ENCODE measurements at places on chromosomes 3 and 15.

DNA sequence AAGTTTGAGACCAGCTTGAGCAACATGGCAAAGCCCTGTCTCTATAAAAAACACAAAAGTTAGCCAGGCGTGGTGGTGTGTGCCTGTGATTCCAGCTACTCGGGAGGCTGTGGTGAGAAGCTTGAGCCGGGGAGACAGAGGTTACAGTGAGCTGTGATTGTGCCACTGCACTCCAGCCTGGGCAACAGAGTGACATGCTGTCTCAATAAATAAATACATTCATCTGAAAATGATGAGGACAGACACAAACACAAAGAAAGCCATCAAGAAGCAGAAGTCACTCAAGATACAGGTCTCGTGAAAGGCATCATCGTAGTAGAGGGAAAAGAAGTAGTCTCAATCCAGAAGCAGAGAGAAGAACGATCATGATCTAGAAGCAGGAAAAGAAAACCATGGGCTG lies 18.1 kb downstream of the AP3S2 start:
- DNase-seq, result no peak

- DNase-seq, result no peak
Measured at GRCh38 chr15:93645594-93645993, 556.6 kb upstream of the RGMA start.

DNA sequence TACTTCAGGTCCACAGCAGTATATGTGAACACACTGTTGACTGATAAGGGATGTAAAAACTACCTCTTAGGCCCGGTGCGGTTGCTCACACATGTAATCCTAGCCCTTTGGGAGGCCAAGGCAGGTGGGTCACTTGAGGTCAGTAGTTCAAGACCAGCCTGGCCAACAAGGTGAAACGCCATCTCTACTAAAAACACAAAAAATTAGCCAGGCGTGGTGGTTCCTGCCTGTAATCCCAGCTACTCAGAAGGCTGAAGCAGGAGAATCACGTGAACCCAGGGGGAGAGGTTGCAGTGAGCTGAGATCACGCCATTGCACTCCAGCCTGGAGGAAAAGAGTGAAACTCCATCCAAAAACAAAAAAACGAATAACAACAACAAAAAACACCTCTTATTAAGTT lies 194.6 kb upstream of the KCNMB2 start:
- DNase-seq, result no peak

GRCh38 chr15:69624155-69624520 lies 171.5 kb downstream of the RPLP1 start:
- DNase-seq, result no peak

GRCh38 chr15:99472416-99473145 lies 93.2 kb upstream of the MEF2A start:
- no peak for DNase-seq

- no peak for DNase-seq
Measured at GRCh38 chr3:141625506-141625905, 112.6 kb upstream of the RNF7 start.

DNA sequence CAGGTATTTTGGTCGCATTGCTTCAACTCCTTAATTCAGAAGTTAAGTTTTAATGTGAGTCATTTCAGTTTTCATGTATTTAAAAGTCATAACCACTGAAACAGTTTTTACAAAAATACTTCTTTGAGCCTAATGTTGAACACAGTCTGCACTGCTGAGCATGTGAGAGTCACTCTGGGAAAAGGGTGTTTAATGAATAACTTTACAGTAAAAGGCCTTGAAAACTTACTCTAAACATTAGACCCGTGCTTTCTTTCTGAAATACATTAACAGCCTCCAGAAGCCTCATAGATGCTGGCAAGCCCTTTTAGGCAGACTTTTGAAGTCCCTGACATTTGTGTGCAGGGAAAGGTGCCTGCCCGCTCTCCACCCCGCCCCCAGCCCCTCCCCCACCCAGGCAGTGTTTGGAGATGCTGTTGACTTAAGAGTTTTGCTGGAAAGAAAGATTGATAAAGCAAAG lies 68.9 kb upstream of the NR2F2 start:
- DNase-seq, result no peak

DNA sequence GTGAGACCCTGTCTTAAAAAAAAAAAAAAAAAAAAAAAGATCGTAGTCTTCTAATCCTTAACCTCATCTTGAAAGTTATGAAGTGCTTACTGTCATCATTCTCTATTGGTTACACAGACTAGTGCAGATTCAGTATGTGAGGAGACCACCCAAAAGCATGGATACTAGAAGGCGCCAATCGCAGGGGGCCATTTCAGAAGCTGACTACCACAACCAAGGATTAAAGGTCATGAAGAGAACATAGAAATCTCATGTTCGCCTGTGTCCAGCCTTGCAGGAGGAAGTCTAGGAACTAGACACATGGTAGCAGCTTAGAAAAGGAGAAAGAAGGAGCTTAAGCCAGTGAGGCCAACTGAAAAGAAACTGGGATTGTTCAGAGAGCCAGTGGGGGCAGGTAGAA lies 207.8 kb downstream of the THSD4 start:
- no peak for DNase-seq

GRCh38 chr15:80852676-80853075 lies 73.5 kb downstream of the CEMIP start:
- DNase-seq, result no peak

DNA sequence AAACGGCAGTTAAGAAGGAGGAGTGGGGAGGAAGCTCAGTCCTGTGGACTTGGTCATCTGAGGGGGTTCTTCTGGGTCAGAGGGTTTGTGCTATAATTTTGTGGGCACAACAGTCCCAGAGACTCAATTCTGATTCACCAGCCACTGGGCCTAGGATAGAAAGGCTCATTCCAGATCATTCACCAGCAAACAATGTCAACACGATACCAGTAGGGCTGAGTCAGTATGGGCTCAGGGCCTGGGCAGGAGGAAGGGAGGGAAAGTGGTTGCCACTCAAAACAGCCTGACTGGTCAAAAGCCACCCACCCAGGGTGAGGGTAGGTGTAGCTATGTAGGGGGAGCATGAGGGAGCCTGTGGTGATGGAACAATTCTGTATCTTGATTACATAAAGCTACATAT lies 86.9 kb upstream of the MEX3B start:
- DNase-seq, result no peak

DNA sequence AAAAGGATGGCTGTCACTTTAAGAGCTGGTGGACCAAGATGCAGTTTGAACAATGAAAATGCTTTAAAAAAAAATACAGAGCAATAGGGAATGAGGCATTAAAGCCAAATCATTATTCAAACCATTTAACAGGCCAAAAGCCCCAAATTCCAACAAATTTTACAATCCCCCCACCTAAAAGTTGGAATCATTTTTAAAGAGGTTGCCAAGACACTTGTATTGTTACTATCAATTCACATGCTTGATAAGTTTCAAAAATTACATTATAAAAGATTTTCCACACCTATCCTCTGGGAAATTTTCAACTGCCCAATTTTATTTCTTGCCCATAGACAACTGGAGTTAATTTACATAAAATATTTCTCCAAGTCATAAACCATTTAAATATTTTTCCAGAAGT lies 192.3 kb upstream of the ARHGEF26 start:
- no peak for DNase-seq

- DNase-seq, result no peak
Measured at GRCh38 chr3:72418244-72418643, 430.0 kb downstream of the SHQ1 start.

DNA sequence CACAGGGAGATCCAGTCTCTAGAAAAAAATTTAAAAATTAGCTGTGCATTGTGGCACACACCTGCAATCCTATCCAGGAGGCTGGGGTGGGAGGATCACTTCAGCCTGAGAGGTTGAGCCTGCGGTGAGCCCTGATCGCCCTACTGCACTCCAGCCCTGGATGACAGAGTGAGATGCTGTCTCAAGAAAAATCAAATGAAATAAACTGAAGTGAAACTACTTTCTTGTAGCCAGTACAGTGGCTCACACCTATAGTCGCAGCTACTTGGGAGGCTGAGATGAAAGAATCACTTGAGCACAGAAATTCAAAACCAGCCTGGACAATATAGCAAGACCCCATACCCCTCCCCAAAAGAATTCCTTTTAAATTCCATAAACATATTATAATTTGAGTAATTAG lies 35.4 kb downstream of the SMARCC1 start:
- no peak for DNase-seq

- DNase-seq, result no peak
Measured at GRCh38 chr3:49807431-49808114, 4.5 kb downstream of the INKA1 start.

- peak; percentile 51 for DNase-seq
Measured at GRCh38 chr15:74826921-74827320, 494 bp downstream of the CPLX3 start.

- no peak for DNase-seq
Measured at GRCh38 chr3:87503900-87504498, 227.6 kb upstream of the POU1F1 start.

- DNase-seq, result no peak
Measured at GRCh38 chr3:190371152-190371551, 16.8 kb upstream of the CLDN16 start.

GRCh38 chr3:118538187-118538586 lies 496.5 kb downstream of the IGSF11 start:
- no peak for DNase-seq

DNA sequence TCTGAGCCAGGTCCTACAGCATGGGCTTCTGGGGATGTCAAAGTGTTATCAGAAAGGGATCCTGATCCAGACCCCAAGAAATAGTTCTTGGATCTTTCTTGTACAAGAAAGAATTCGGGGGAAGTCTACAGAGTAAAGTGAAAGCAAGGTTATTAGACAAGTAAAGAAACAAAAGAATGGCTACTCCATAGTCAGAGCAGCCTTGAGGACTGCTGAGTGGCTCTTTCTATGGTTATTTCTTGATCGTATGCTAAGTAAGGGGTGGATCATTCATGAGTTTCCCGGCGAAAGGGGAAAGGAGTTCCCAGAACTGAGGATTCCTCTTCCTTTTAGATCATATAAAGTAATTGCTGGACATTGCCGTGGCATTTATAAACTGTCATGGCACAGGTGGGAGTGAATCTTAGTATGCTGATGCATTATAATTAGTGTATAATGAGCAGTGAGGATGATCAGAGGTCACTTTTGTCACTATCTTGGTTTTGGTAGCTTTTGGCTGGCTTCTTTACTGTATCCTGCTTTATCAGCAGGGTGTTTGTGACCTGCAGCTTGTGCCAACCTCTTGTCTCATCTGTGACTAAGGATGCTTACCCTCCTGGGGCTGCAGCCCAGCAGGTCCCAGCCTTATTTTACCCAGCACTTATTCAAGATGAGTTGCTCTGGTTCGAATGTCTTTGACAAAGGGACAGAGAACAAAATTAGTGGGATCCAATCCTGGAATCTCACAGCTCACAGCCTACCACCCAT lies 41.0 kb downstream of the CRYGS start:
- DNase-seq, result no peak

GRCh38 chr3:101913168-101913567 lies 63.9 kb downstream of the NFKBIZ start:
- no peak for DNase-seq

DNA sequence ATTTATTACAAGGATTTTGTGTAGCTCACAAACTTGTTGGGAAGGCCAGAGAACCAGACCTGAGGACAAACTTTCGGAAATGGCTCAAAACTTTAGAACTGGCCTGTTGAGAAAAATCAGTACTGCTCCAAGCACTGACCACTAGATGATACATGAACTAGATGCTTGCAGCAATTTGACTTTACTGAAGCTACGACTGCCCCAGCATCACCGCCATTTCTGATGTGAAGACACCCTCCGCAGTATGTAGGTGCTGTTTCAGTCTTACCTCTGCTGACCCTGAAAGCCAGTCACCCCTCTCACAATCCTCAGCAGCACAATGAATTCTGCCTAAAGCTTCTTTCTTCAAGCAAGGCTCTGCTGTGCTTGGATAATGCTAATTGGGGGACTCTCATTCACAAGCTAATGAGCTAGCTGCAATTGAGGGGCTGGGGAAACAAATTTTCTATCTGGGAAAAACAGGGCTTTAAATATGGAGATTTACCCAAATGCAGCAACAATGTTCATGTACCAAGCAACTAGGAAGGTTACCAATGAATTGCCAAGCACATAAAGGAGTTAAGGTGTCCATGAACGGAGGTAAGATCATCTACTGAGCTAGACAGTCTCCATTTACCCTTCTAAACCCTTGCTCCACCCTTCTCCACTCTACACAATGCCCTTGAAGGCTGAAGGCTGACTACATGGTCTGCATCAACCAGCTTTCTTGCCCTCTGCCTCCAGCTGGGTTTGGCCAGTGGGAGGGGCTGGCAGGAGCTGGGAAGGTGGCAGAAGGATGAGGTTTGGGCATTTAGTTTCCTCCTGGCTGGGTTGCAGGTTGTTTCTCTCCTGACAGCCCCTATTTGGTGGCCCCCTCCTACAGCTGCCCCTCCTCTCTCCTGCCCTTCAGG lies 53.2 kb upstream of the FSTL1 start:
- peak; percentile 19 for DNase-seq

DNA sequence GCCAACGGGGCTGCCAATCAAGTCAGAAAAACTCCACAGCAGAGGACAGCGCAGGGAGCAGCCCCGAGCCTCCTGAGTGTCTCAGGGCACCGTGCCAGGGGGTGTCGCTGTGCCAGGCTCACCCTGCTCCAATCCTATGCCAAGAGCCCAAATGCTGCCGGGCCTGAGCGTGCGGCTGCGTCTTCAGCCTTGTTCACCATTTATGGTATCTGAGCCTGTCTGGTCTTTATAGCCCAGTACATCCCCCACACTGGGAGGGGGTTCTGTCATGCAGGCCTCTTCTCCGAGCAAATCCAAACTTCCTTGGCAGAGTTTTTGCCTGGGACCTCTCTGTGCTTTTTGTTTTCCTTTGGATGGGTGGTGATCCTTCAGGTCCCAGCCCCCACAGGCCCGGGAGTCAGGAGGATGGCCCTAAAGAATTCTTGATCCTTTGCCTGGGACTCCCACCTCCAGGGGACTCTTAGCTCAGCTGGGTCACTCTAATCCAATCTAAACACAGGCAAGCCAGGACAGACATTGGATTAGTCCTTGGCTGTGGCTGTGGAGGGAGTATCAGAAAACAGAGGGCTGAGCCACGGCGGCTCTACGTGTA lies 135.1 kb upstream of the HACD2 start:
- no peak for DNase-seq

DNA sequence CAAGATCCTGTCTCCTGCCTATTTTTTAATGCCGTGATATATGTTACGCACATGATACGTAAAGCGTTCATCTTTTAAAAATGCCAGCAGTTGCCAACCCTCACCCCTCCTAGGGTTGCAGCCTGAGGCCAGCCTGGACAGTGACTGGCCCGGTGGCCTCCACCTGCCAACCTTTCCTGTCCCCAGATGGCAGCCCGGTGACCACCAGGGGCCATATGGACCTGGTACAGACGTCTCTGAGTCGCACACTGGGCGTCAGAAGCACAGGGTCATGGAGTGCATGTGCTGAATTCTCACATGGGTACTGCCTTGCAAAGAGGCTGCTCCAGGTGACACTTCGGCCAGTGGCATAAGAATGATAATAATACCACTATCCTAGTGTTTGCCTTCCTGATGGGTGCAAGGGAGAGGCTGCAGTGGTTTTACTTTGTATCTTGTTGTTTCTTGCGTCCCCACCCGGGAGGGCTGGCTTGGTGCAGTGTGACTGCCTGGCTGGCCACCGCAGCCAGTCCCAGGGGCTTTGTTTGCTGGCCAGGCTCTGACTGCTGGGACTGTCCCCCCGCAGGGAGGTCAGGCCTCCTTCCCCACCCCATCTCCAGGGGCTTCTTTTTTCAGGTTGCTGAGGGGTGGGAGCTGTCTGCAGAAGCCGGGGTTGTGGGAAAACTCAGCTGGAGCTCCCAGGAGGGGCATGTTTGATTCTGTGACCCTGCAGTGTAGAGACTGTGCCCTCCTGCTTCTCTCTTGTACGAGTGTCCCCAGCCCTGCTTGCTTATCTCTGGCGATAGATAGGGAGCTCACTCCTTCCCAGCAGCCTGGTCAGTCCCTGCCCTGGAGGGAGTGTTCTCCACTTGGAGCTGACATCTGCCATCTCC lies 16.9 kb downstream of the FBLN2 start:
- no peak for DNase-seq

GRCh38 chr3:124838963-124839362 lies 48.2 kb downstream of the ITGB5 start:
- no peak for DNase-seq
